ENCODE measurements at places on chromosomes 2 and 18.
A peak's percentile ranks its signal among the peaks of the same experiment; 100 is the strongest.

- DNase-seq, result no peak
Measured at GRCh38 chr2:129957891-129958290, 21.6 kb upstream of the RAB6C start.

- no peak for DNase-seq
Measured at GRCh38 chr18:69401226-69401971, 711 bp downstream of the DOK6 start.

- DNase-seq, result peak; percentile 53
Measured at GRCh38 chr2:120760446-120761135, 24.9 kb downstream of the GLI2 start.

DNA sequence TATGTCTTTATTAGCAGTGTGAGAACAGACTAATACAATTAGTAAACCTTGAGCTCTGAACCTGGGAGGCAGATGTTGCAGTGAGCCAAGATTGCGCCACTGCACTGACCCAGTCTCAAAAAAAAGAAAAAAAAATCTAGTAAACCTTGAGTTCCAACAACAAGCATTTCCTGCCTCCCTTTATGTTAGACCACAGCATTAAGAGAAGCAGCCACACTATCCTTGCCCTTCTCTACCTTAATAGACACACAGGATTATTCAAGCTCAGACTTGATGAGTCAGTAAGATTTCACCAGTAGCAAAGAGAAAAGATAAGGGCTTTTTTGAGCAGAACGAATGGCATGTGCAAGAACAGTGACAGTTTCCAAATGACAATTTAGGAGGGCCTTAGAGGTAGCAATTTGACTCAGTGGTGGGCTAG lies 18.0 kb upstream of the GLS start:
- DNase-seq, result no peak

GRCh38 chr2:181742922-181743722 lies 62.8 kb upstream of the NEUROD1 start:
- DNase-seq, result no peak

DNA sequence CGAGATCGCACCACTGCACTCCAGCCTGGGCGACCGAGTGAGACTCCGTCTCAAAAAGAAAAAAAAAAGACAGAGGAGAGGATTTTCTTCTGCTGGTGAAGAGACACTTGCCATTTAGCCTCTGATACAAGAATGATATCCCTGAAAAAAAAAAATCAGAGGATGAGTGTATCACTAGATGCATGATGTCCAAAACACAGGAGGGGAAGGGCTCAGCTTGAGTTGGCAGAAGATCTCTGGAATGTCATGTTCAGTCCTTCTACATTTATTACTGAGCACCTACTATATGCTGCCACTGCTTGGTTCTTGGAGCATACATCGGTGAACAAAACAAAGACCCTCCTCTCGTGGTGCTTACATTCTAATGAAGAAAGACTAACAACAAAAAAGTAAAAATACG lies 10.9 kb upstream of the PKDCC start:
- no peak for DNase-seq

DNA sequence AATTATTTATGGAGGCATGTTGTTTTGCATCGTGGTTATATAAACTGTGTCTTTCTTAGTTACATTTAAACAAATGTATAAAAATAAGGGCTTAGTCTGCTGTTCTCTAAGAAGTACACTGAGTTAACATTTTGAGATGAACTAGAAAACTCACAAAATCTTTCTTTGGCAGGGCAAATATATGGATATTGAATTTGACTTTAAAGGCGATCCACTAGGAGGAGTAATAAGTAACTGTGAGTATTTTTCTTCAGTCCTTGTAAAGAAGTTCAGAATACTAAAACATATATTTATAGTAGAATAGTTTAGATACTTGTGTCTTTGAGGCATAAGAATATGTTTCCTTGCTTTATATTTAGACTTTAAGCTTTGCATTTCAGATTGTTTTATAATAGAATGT lies 104.8 kb downstream of the MYO1B start:
- DNase-seq, result no peak

GRCh38 chr2:231856959-231857358 lies 69.2 kb downstream of the NPPC start:
- DNase-seq, result no peak

DNA sequence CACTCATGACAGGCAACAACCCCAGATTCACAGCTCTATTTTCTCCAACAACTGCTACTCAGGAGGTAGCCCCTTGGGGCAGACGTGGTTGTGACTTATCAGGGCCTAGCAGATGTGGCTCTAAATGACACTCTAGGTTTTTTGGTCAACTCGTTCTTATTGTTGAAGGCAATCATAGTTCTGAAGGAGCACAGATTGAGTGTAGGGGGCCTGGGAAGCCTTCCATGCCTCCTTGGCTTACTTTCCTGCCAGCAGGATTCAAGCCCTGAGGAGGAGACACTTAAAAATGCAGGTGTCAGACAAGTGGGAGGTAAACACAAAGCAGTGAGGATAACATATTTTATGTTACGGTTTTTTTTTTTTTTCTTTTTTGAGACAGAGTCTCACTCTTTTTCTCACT lies 23.5 kb upstream of the SUCLG1 start:
- DNase-seq, result no peak

DNA sequence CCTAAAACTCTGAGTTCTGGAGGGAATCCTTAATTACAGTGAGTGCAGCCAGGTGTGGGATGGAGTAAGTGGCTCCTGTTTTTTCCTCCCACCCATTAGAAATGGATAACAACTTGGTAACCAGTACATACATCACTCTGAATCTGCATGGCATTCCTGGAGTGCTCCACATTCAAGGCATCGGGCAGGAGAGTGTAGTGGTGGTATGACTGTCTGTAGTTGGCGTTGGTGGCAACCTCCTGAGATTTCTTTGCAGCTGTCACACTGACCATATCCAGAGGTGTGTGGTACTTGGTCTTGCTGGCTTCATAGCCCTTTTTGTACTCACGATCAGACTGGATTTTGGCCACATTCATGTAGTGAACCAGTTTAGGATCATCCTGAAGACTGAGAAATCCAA lies 68.3 kb downstream of the NEB start:
- no peak for DNase-seq

DNA sequence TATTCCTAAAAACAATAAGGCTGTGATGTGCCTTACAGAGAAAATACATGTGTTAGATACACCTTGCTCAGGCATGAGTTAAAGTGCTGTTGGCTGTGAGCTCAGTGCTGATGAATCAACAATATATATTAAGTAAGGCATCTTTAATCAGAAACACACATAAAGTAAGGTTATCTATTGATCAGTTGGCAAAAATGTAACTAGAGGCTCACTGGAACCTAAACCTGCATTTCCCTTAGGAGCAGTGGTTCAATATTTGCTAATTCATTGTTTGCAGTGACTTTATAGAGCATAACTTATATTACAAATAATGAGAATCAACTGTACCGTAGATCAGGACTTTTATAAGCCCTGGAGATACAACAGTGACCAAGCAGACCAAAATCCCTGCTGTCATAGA lies 77.0 kb upstream of the CYP1B1 start:
- DNase-seq, result no peak

DNA sequence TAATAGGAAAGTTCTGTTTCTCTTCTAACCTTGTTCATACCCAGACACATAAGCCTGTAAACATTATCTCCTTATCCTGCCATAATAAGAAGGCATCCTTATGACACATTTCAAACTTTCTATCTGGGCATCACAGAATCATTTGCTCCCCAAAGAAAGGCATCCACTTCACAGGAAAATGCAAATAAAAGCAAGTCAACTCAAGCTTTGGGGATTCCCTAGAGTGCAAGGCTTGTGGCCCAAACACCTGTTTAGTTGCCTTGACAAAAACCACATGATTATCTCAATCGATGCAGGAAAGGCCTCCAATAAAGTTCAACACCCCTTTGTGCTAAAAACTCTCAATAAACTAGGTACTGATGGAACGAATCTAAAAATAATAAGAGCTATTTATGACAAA lies 195.7 kb upstream of the GALNT5 start:
- no peak for DNase-seq

- no peak for DNase-seq
Measured at GRCh38 chr2:230870544-230871360, 6.0 kb downstream of the ITM2C start.

DNA sequence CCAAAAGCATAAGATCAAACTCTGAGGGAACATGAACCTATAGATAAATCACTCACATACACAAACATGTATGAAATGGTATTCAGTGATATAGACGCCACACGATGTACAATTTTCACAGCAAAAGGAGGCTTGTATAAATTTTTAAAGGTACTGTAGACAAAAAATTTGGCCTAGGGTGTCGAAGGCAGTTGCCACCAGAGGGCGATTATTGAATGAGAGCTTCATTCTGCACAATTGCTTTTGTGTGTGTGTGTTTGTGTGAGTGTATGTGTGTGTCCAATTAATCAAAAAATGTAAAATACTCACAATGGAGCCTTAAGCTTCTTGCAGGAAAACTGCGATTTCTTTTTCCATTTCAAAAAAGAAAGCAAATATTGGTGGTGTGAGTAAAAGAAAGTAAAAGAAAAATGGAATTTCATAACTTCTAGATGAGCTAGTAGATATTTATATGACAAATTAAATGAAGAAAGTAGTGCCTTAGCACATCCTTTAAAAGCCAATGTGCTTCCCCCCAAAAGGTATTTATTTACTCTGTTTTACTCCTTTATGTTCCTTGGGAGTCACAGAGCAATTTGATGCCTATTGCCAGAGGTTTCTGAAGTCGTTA lies 800.1 kb downstream of the SATB2 start:
- no peak for DNase-seq

GRCh38 chr18:67232991-67233390 lies 283.5 kb downstream of the DSEL start:
- DNase-seq, result no peak

DNA sequence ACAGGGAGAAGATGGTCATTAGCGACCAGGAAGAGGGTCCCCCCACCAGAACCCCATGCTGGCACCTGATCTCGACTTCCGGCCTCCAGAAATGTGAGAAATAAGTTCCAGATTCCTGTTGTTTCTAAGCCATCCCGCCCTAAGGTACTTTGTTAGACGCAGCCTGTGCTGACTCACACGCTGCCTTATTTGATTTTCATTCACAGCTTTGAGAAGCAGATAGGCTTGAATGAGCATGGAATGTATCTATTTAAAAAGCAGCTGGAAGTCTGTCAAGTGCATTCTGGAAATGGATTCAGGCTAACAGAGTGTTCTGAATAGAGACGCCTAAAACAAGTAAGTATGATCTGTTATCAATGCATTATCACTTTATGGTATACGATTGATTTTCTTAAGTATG lies 8.3 kb upstream of the IL1R2 start:
- no peak for DNase-seq

DNA sequence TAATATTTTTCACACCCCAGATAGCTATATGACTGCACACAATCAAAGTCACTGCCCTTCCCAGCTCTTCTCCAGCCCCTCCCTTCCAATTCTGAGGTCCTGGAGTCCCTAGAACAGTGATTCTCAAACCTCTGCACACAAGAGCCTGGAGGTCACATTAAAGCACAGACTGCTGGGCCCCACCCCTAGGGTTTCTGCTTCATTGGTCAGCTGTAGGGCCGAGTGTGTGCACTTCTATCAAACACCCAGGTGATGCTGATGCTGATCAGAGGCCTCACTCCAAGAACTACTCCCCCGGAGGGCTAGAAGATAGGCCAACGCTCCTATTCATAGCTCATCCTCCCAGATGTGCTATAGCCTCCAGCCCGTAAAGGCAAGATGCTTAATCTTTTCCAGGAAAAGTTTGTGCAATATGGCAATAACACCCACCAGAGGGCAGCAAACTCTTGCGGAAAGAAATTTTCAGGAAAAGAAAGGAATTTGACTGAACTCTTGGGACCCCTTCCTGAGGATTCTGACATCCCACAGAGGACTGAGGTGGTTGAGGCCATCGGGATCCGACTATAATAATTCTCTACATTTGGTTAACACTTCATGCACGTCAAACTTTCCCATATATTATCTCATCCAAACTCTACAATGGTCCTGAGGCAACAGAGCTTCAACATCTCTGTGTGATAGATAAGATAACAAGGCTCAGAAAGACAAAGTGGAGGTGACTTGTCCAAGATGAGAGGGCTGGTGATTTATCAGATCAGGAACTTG lies 194.2 kb upstream of the PKDCC start:
- no peak for DNase-seq

DNA sequence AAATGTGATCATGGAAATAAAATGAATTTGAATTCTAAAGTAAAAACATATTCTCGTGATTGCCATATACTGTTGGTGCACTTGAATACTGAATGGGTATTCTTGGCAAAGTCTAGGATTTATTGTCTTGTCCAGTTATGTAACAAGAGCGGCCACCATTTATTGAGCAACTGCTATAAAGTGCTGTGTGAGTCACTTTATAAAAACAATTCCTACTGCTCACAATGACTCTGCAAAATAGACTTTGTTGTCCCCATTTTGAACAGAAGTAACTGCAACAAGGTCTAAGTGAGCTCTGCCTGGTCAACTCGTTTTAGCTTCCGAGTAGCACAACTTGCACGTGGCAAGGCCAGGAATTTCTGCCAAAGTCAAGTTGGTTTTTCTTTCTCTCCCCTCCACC lies 995.6 kb upstream of the FANCL start:
- no peak for DNase-seq

GRCh38 chr18:24499814-24500213 lies 39.4 kb downstream of the HRH4 start:
- no peak for DNase-seq

GRCh38 chr18:137327-137726 lies 21.0 kb upstream of the USP14 start:
- no peak for DNase-seq

DNA sequence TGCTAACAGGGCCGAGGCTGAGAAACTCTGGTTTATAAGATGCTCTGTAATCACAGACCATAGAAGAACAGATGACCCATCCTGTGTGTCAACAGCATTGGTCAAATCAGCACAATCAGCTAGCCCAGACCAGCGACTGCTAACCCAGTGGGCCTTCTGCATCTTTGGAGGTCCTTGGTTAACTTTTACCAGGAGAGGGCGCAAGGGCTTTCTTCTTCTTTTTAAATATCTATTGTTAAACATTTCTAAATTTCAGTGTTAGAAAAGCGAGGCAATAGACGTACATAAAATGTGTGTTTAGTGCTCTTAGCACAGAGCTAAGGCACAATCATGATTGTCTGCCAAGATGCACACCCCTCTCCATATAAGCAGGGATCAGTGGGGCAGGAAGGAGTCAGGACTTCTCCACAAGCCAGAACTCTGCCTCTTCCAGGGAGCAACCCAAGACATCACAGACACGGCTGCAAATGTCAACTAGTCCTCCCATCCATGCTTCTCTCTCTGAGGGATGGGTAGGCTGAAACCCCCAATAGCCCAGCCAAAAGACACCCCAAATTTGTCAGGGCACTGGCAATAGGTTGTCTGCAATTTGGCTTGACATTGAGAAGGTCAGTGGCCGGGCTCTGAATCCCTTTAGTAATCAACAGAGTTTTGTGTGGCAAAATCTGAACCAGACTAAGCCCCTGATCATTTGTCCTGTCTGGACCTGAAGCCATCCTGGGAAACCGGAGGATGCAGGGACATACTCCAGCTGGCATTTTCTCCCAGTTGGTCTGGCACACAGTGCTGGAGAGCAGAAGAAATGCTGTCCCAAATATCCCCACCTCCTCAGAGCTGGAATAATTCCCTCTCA lies 188.2 kb downstream of the BCL2 start:
- no peak for DNase-seq

Data from left forelimb (tissue), 1 donor.